Right cardiac atrium (tissue), 5 donors: ENCODE measurements at places on chromosomes 12 and 14.

DNA sequence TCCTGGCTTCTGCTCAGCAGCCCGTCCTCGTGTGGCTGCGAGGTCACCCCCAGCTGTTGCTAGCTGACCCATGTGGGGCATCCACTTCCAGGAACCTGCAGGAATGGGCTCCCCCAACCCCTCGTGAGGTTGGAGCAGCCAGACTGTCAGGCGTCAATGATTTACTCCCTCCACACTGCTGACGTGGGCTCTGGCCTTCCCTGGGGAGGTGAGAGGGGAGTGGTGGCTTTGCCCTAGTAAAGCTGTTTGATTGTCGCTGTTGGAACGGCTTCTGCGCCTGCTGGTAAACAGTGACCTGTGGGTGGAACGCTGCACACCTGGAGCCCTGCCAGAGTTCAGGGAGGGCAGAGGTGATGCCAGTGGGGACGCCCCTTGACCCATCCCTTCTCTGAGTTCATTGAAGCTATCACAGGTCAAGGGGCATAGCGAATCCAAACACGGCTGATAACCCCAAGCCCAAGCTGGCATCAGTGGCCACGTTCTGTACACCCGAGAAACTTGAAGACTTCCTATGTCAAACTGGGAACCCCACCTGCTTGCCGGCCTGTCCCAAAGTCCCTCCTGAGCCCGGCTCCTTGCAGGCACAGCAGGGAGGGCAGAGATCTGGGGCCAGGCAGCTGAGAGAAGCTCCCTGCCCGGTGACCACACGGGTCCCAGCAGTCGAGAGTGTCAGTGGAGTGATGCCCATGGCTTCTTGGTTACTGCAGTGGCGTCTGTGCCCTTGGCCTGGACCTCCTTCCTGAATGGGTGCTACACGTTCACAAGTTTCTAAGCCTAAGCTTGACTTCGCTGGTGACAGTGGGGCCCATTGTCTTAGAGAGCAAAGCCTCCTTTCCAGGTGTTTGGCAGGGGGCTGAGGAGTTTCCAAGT is 2.7 kb downstream of the ASPG start:
- DNase-seq: peak; percentile 54

DNA sequence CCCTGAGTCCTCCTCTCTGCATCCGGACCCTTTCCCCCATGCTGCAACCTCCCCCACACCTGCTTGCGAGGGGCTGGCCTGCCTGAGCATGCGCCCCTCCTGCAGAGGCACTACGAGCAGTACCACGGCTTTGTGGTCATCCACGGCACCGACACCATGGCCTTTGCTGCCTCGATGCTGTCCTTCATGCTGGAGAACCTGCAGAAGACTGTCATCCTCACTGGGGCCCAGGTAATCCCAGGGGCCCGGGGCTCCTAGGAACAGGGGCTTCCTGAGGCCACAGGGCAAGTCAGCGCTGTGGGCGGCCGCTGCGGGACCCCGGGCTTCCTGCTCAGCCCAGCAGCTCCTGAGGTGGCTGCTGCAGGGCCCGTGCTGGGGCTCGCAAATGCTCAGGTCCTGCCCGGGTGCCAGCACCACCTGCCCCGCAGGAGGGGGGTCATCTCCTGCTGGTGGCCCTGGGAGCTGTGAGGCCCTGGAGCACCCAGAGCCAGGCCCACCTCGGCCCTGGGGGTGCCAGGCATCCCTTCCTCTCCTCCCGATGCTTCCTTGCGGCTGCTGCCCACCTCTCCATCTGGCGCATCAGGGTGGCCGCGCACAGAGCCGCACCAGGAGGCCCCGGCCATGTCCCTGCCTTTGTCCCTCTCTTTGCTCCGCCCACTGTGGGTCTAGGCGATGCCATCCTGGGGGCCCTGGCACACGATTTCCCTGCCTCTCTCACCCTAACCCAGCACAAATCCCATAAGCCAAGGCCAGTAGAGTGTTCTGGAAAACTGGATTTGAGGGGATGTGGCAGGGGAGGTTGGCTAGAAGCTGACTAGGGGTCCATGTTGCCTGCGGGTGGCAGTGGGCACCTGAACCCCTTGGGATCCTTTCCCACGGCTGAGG is 10.2 kb downstream of the ASPG start:
- DNase-seq: peak; percentile 38

DNA sequence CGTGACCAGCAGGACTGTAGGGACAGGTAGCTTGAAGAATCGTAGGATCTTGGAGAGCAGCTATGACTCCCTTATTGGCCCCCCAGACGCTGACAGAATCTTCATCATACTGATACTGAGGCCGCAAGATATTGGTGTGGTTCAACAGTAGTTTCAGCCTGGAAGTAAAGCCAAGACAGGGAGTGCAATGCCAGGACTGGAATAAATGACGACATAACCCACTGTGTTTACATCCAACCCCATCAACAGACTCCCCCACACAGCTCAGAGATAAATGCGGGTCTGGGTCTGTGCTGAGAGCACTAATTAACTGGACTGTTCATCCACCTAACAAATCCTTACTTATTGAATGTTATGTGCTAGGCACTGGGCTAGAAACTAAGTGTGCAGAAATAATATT is 16.6 kb downstream of the NOXRED1 start:
- no peak for DNase-seq

DNA sequence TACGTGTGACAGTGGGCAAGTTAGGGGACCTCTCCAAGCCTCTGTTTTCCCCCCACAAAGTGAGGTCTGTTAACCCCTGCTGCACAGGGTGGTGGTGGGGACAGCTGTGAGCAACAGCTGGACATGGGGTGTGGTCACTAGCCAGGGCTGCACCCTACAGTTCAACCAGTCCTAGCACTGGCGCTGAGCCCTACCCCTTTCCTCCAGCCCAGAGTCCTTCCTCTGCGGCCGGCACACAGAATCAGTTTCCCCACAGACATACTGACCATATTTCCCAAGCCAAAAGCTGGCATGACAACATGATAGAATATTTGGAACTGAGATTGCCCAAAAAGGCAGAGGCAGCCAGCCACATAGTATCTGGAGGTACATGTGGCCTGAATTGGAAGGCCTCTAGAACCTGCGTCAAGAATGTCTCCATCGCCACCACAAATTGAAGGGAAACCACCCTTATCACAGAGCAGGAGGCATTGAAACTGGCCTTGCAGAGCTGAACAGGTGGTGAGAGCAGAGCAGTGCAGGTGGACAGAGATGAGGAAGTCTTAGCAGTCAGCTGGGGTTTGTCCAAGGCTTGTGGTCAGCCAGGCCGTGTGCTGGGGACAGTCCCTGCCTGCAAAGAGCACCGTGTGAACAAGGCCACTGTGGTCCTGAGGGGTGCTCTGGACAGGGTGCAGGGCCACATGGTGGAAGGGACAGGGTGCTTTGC is 21.2 kb downstream of the DEGS2 start:
- DNase-seq: no peak

DNA sequence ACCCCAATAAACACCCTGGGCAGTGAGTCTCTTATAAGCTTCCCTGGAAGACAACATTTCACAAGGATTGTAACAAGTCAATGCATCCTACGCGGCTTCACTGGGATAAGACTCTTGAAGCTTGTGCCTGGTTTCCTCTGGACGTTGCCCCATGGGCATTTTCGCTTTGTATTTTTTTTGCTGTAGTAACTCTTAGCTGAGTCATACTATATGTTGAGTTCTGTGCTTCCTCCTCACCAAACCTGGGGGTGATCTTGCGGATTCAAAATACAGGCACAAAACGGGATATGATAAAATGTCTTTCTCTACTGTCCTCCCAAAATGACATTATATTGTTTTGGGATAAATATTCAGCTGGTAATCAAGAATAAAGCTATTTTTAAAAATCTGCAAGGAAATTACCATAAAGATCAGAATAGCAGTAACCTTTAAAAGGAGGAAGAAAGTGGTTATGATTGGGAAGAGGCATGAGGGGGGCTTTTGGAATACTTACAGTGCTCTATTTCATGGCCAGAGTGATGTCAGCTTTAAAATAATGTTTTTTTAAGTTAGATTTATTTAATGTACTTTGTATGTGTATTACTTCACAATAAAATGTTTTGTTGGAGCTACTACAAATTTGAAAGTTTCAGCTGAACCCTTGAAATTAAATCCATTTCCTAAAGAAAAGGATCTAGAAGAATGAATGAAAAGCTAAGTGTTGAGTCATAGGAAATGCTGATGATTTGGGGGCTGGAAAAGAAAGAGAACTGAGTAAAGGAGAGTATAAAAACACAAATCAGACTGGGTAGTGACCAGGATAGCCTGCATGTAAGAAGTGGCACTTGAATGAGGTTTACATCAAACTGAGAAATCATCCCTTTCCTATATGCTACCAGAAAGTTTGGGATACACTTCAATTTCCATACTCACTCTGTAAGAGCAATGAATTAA is 14.7 kb downstream of the BTBD7 start:
- no peak for DNase-seq

DNA sequence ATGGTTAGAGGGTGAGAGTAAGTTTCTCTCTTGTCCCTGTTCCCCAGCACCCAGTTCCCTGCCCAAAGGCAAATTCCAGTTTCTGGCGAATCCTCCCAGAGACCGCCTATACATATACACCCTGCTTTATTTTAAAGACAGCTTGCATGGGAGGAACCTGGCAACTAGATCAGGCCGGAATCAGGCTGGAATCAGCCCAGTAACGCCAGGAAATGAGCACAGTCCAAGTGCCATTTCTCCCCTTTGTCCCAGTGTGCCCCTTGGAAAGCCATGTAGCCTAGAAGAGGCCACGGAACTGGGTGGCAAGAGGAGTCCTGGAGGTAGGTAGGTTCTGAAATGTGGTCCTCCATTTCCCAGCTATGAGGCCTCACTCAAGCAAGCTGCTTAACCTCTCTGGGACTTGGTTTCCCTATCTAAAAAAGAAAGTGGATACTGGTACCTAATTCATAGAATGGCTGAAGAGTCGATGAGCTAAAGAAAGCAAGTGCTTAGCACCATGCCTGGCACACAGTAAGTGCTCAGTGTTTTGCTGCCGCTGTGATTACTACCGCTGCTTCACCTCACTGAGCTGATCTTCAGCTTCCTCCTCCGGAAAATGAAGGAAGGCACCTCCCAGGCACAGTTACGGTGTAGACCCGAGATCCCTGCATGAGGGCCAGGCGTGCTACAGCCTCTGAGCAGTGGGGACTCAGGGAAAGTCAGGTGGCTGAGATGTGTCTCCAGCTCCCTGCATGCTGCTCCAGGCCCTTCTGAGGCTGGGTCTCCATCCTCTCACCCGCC is 36.4 kb downstream of the PITPNM2 start:
- DNase-seq: no peak

DNA sequence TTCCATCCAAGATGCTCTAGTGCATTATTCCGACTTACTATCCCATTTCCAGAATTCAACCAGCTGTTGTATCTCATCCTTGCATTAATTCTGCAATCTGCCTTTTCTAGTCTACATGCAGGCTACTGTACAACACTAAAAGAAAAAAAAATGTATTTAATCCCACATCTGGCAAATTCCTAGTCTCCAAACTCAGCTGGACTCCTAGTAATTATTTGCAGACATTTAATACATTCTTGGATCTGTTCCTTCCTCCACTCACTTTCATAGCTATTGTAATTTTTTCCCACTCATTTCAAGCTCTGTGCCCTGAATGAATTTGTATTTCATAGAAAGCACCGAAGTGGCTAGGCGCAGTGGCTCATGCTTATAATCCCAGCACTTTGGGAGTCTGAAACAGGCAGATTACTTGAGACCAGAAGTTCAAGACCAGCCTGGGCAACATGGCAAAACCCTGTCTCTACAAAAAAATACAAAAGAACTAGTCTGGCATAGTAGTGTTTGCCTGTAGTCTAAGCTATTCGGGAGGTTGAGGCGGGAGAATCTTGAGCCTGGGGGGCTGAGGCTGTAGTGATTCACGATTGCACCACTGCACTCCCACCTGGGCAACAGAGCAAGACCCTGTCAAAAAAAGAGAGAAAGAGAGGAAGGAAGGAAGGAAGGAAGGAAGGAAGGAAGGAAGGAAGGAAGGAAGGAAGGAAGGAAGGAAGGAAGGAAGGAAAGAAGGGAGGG is 39.5 kb upstream of the YAF2 start:
- DNase-seq: no peak

GRCh38 chr12:69254046-69254445 is 14.7 kb downstream of the CPSF6 start:
- no peak for DNase-seq

DNA sequence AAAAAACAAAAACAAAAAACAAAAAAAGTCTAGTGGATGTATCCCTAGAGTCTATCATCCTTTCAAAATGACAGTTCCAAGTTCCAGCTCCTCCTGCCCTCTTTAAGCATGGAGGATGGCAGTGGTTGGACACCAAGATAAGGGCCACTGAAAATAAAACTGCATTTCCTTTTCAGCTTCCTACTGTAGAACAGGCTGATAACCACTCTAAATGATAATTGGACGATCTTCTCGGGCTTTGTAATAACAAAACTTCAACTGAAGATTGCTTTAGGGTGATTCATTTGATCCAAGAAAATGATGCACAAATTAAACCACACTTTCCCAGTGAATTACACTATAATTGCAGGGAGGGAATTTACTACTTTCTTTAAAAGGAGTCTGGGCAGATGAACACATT is 42.2 kb upstream of the CRACR2A start:
- DNase-seq: no peak

DNA sequence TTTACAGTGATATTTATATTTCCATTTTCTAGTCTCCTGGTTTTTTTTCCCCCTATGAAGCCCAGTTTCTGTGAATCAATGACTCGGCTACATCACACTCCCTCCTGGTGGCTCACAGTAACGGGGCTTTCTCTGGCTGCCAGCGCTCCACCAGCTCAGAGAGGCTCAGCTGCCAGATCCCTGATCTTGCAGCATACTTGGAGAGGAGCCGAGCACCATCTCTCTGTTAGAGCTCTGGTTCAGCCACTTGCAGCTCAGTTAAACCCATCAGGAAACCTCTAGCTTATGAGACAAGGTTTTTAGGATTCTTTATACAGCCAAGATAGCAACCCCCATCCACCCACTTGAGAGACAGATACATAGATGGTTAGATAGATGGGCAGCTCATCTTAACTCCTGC is 74.6 kb downstream of the CIT start:
- DNase-seq: peak; percentile 82

GRCh38 chr12:59742841-59743240 is 147.0 kb downstream of the SLC16A7 start:
- DNase-seq: no peak

- DNase-seq: no peak
These were observed 51.5 kb downstream of the ZC3H14 start for GRCh38 chr14:88614218-88614907.

- DNase-seq: no peak
These were observed 5.5 kb downstream of the CCDC92 start for GRCh38 chr12:123967121-123967586.

- no peak for DNase-seq
These were observed 29.6 kb upstream of the SLC6A13 start for GRCh38 chr12:292186-292585.

- DNase-seq: peak; percentile 41
These were observed 16.5 kb upstream of the HNF1A start for GRCh38 chr12:120961604-120962531.

- no peak for DNase-seq
These were observed 27.4 kb upstream of the TSPAN9 start for GRCh38 chr12:3049611-3050249.
